Occipital lobe (tissue), 3 donors: ENCODE measurements at places on chromosomes 2 and 18.

DNA sequence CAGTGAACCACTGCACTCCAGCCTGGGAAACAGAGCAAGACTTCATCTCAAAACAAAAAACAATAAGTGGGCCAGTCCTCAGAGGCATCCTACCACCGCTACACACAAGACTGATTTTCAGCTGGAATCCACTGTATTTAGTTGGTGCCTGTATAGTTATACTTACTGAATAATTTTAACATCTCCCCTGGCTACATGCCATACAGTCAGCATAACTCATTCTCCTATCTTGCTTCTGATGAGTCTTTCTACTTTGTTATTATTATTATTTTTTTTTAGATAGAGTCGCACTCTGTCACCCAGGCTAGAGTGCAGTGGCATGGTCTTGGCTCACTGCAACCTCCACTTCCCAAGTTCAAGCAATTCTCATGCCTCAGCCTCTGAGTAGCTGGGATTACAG lies 19.9 kb upstream of the CAB39 start:
- DNase-seq, result no peak

GRCh38 chr2:120589771-120590608 lies 145.7 kb upstream of the GLI2 start:
- no peak for DNase-seq

DNA sequence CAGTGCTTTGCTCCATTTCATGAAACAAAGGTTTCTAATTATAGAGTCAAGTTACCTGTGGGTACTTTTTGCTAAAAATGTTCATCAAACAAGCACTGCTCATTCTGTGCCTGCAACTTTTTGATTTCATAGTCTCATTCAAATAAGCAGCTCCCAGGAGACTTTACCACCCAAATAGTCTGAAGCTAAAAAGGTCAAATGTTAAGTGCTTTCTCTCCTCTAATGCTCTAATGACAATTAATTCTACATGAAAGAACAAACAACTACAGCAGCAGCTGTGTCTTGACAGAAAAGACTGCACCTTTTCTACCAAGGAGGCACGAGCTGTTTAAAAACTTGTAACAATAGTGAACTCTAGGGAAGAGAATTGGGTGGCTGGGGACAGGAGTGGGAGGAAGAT lies 65.3 kb downstream of the CCDC93 start:
- DNase-seq, result no peak

DNA sequence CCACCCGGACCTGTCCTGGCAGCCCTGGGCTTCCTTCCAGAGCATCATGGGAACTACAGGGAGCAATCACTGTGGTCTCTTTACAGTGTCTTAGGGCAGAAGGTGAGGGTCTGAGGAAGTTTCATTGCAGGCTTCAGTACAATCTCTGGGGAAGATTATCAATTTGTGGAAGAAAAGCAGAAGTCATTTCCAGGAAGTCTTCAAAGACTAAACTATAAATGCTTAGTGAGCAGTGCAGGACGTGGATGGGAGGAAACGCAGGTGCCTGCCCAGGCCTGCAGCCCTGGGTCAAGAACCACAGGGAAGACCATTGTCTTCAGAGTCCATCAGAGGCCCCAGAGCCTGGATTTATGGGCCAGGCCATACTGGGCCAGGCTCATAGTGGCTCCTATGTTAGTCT lies 54.3 kb downstream of the INO80C start:
- DNase-seq, result no peak

DNA sequence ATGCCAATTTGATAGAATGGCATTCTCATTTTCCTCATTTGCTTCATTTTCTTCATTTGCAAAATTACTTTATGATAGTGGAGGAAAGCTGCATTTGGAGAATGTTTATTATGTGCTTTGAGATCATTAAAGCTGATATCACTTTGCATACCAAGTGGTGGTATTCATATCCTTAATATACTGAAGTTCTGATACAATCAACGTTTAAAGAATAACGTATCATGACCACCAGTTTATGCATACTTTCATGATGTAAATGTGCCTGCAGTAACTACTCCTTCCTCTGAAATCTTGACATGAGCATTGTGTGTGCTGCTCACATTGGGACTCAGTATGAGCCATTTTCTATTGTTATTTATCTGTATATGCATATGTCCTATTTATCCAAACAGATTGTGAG lies 302.1 kb downstream of the ARHGAP15 start:
- no peak for DNase-seq

DNA sequence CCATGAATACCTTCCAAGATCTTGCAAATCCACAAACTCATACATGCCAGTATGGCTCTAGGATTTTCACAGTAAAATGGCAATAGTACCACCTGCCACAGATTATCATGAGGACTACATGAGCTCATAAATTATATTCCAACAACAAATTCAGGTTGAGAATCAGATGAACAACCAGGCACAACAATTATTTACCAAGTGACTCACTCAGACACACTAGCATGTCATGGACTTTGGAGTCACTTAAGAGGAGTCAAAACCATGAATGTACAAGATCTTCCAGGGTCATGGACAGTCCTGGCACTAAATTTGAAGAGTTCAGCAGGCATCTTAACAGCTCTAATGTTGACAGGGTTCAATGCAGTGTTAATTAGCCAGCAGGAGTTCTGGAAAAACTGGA lies 34.4 kb upstream of the BZW1 start:
- no peak for DNase-seq
